AG04449 (cell line): ENCODE measurements at places on chromosomes 4 and X.

- DNase-seq: no peak
Measured at GRCh38 chr4:4418676-4419390, 31.9 kb downstream of the NSG1 start.

DNA sequence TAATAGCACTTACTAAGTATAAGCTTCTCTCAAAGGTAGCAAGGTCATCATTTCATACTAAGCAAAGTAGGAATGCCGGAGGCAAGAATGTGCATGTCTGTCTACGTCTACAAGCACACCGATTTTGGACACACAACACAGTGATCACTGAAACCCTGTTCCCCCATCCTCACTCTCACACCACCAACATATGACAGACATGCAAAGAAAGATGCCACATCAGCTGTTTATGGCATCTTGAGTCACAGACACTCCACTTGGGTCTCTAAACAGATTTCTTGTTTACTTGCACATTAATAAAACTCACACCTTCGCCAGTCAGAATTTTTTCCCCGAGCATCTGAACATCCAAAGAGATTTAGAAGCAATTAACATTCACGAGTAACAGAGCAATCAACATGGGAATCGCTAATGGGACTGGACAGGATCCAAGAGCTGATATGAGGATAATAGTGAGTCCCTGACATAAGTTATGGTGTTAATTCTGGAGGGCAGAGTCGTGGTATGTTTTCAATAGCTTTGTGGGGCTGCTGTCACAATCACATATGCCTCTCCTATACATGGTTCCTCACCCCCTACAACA is 324.1 kb downstream of the DHX15 start:
- no peak for DNase-seq

DNA sequence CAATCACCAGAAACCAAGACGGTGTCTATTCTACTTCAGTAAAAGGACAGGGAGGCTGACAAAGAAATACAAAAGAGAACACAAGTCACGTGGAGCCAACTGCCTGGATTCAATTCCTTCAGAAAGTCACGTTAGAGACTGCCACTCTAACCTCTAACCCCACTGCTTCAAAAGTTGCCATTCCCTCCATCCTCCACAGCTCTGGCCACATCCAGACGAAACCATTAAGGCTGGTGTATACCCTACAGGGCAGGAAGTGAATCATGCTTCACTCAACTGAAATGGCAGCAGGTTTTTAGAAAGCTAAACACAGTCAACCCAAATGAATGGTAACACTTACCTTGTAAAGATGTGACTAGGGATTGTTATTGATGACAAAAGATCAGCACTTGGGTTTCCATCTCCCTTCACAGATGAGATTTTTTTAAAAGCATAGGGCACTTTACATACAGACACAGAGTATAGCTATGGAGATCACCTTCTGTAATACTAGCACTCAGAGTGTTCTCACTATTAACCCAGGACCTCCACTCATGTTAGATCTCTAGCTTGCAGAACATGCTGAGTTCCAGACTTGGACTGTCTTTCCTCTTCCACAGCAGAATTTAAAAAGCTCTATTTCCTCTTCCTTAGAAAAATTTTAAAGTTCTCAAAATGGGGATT is 37.4 kb downstream of the MAML3 start:
- no peak for DNase-seq

- DNase-seq: no peak
Measured at GRCh38 chrX:153648358-153649177, 1.6 kb downstream of the DUSP9 start.

- DNase-seq: no peak
Measured at GRCh38 chrX:106177982-106178321, 9.8 kb downstream of the PWWP3B start.

DNA sequence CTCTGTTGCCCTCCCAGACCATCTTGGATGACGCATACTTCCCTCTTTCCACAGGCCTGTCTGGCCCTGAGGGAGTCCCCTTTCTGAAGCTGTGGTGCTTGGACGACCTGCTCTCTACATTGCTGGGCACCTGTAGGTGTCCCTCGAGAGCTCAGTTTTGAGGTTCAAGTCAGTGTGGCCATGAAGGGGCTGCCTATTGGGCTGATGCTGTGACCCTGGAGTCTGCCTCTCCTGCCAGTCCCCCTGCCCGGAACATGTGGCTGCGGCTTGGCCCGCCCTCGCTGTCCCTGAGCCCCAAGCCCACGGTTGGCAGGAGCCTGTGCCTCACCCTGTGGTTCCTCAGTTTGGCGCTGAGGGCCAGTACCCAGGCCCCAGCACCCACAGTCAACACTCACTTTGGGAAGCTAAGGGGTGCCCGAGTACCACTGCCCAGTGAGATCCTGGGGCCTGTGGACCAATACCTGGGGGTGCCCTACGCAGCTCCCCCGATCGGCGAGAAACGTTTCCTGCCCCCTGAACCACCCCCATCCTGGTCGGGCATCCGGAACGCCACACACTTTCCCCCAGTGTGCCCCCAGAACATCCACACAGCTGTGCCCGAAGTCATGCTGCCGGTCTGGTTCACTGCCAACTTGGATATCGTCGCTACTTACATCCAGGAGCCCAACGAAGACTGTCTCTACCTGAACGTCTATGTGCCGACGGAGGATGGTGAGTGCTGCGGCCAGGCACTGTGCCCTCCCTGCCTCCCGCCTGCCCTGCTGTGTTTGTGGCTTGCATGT is 3.0 kb downstream of the NLGN3 start:
- no peak for DNase-seq
